Putamen (tissue), 1 donor: ENCODE measurements at places on chromosomes 3 and 15.

DNA sequence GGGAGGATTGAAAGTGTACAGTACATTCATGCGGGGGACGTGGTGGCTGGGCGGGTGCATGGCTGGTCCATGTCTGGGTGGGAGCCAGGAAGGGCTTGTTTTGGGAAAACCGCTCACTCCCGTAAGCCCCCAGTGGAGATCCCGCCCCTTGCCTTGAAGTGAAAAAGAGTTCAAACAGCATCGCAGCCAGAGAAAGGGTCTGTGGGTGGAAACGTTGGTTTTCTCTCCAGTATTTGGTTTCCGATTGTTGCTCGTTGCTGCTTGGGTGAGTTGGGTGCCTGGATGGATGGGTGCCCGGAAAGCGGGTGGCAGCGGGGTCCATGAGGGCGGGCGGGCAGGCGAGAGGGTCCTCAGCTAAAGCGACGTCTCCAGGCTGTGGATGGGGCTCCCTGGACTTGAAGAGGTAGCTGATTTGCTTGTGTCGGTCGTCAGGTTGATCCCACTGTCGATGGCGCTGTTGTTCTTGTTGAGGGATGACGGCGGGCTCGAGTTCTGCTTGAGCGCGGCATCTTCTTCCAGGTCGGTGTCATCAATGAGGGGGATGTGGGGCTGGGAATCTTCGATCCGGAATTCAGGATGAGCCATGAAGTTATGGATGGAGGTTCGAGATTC lies 7.7 kb upstream of the SEC13 start:
- no peak for DNase-seq

DNA sequence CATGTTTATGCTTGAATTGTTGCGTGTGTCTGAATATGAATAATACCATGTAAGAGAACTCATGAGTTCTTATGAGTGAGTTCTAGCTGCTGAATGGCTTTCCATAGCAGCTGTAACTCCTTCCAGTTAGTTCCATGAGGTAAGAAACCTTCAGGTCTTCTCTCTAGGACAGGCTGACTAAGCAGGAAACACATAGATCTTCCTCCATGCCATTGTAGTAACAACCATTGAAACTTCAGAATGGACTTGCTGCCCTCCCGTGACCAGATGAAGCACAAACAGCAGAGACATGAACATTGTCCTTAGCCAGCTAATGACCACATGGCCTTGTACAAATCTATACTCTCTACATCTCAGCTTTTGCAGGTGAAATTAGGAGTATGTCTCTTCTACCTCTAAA lies 200.0 kb downstream of the ZNF385D start:
- DNase-seq: no peak

DNA sequence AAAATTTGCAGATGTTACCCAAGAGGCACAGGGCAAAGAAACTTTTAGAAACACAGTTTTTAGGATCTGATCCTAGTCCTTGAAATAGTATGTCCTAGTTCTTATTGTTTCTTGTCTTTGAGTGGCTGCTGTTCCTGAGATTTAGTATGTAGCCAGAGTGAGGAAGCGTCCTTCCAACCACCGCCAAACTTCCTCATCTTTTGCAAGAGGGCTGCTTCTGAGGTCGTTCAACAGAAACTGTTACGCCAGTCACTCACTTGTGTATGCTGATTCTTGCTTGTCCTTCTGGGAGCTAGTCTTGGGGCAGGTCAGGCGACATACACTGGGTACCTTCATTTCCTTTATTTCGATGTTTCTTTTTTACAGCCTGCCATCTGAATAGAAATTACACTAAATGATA lies 577.3 kb upstream of the ZNF717 start:
- no peak for DNase-seq

DNA sequence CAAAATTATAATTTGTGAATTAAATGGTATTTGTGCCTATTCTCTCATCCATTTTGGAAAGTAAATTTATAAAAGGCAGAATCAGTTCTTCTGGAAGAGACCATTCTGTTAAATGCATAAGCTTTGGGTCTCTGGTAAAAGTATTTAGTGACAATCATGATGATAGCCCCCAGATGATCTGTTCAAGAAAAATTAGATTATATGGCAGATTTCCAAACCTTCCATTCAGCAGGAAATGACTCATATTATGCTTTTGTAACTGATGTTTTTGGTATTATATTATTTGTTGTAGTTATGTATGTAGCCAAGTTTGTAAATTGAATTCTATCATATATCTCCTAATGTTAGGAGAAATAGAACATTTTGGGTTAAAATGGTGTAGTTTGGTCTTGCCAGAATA lies 340.8 kb upstream of the DPH6 start:
- no peak for DNase-seq
